Large intestine (tissue), 12 donors: ENCODE measurements at places on chromosomes 4 and X.

DNA sequence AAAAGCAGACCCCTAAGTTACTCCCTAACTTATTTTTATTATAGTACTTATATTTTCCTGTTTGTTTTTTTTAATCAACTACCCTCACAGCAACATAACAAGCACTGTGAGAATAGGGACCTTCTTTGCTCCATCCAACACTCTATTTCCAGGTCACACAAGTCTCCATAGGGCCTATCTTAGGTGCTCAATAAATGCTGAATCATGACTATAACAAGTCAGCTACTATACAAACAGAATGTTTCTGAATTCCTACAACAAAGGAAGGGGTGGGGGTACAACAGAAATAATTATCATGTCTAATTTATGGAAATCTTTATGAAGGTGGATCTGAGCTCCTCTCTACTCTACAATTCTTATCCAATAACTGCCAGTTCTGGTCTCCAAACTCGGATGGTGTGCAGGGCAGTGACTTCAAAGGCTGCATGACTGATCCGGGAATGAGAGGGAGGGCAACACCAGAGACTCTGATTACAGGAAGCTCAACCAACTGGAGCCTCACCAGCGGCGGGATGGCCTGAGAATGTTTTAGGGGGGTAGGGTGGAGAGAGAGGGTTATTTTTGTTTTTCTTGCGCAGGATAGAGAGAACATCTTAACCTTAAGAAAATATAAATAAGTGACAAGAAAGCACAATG is 71.1 kb downstream of the HADH start:
- DNase-seq, result no peak

DNA sequence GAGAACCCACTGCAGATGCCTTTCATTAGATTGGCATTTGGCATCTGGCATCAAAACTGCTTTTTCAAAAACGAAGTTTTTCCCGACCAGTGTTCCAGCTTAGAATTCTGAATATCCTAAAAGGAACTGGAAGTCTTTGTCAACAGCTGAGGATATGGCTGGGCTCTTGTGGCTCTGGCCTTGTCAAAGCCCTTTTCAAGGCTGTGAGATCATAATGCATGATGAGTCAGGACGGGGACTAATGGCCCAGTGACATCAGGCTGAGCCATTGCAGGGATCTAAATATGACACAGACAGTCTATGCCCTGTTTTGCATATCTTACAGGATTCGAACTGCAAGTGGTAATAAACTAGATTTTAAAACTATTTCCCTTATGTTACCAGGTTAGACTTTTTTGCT is 306.4 kb downstream of the PTTG2 start:
- peak; percentile 29 for DNase-seq

GRCh38 chr4:15754323-15754722 is 23.8 kb upstream of the CD38 start:
- no peak for DNase-seq

- no peak for DNase-seq
These were observed 534.0 kb downstream of the ANKRD50 start for GRCh38 chr4:124178449-124179021.

DNA sequence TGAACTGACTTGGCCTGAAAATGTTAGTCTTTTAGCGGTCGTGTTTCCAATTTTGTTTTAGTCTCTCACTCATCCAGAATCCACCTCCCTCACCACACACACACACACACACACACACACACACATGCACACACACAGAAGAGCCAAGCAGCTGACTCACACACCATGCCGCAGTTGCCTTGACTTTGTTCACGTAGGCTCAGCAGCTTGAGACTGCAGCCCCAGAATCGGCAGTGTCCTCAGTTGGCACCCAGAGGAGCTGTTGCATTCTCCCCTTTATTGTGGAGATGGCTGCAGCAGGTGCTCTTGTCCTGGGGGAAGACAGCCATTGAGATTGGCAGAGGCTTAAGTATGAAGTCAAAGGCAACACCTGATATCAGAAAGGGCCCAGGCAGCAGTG is 20.9 kb upstream of the XPNPEP2 start:
- DNase-seq, result no peak

DNA sequence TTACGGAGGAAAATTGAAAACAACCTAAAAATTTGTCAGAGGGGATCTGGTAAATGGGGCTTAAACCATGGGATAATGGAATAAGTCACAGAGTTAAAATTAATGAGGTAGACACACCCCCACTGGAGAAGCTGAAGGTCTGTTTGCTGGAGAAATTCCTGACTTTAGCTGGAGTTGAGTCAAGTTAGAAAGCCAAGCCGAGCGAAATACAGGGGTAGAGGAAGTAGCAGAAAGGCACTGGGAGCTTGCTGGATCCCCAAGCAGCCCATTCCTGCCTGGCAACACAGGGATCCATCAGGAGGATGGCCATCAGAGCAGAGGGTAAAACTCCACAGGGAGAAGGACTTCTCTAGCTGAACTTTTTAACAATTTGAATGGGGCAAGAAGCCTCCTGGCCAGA is 163.8 kb downstream of the ATRX start:
- no peak for DNase-seq

DNA sequence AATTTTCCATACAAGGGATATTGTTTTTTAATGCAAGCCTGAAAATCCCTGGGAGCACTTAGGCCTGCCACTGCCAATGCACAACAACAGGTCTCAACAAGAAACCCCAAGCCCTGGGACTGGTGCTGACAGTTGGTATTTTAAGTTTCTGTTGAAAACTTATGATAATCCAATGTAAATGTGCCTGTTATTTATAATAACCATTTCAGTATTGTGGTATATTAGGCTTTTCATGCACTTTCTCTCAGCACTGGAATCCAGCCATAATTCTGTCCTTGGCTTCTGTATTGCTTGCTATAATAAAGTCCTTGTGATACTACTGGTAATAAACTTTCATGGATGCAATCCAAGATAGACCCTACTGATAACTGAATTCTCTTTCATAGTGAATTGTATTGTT is 218.9 kb downstream of the PCDH7 start:
- peak; percentile 66 for DNase-seq

DNA sequence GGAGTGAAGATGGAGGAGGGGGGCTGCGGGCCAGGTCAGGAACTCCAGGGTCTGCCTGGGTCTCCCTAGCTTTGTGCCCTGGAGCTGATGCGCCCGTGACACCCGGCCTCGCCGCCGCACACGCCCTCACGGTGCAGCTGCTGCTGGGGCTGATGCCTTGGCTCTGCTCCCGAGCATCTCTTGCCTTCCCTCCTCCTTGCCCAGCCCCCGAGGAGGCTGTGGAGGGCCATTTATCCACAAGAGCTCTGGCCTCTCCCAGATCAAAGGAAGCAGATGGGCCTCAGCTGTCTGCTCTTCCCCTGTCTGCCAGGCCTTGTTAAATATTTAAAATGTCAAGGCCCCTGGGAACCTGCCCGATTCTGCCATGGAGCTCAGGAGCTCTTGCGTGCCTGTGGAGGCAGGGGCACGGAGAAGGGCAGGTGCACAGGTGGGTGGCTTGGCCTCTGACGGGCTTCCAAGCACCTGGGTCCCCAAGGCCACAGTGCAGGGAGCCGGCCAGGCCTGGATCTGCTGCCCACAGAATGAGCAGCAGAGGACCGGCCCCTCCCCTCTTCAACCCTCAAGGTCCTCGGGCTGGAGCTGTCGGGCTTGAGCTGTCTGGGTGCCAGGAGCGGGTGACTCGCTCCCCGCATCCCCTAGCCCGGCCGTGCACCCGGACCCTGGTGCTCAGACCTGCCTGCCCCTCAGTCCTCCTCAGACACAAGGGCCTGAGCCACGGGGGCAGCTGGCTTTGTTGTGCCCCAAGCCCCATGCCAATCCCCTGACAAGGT is 20.3 kb downstream of the ATP2B3 start:
- DNase-seq, result no peak

- DNase-seq, result no peak
These were observed 39.3 kb upstream of the TENM3 start for GRCh38 chr4:182203872-182204411.

DNA sequence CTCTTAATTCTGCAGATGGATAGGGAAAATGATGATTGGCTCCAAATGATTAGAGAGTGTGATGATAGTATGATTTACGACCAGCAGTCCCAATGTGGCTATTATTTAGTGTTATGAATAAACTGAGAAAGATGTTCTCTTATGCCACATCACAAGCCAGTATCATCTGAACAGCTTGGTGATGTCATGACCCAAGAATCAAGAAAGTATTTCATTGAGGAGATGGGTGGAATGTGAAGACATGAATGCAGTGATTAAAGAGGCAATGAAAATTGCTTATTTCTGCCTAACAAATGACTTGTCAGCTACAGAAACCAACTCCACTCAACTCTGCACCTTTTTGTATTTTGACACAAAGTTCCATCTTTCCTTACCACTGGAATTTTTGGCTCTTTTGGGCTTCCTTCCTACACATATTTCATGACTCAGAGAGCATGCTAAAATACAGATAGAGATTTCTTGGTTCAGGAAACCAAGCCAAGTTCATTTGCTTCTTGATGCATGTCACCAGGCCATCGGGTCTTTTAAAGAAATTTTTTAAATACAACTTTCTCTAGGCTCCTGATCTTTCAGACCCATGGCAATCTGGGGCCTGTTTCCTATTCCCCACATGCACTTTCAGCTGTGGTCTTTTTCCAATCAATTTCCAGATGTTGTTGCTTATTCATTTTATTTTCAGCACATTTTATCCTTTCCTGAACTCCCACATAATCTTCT is 174.2 kb downstream of the HHIP start:
- DNase-seq, result no peak

- DNase-seq, result no peak
These were observed 103.9 kb upstream of the RAB40AL start for GRCh38 chrX:102833136-102833535.

- DNase-seq, result no peak
These were observed 544.3 kb downstream of the TRIML1 start for GRCh38 chr4:188683571-188683970.

DNA sequence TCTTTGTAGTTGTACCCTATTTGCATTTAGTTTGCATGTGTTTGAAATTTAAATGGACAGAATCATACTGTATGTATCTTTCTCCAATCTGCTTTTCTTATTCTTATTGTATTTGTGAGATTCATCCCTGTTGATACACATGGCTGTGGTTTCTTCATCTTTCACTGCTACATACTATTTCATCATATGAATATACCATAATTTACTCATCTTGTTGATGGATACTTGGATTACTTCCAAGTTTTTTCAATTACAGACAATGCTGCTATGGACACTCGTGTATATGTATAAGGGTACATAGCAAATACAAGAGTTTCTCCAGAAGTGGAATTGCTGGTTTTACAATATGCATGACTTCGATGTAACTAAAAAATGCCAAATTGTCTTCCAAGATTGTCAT is 11.8 kb upstream of the KLHL8 start:
- no peak for DNase-seq

DNA sequence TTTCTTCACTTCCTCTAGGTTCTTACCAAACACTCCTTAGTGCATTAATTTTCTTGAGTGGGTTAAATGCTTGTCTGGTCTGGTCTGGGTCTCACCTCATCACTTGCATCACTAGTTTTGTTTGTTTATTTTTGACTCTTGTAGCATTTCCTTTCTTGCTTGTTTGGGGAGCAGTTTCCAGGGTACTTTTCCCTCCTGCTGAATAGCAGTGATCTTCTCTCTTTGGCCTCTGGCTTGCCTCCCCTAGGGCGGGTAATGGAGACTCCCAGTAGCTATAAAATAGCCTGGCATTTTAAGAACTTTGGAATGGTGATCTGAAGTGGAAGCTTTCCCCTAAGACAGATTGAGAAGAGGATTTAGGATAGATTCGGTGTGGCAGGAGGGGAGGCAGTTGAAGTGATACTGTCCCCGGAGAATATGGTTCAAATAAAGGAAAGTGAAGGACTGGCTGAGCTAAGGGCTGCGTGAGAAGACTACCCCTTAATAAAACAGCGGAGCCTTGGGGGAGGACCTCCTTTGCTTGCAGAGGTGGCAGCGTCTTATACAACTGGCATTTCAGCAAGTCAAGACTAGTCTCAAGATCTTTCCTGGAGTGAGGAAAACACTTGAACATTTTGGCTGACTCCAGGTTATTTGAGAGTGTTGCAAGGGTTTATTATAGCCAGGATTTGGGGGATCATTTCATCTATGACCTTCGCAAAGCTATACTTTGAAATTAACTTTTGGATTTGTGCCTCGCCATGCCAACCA is 190.6 kb downstream of the FRAS1 start:
- no peak for DNase-seq

GRCh38 chr4:26001413-26001812 is 87.4 kb downstream of the SMIM20 start:
- DNase-seq, result no peak

- peak; percentile 5 for DNase-seq
These were observed 177.1 kb upstream of the MID1 start for GRCh38 chrX:10797466-10797865.

- DNase-seq, result no peak
These were observed 68.3 kb downstream of the REELD1 start for GRCh38 chr4:146282657-146283056.

GRCh38 chr4:15695240-15695699 is 7.6 kb upstream of the BST1 start:
- DNase-seq, result no peak

DNA sequence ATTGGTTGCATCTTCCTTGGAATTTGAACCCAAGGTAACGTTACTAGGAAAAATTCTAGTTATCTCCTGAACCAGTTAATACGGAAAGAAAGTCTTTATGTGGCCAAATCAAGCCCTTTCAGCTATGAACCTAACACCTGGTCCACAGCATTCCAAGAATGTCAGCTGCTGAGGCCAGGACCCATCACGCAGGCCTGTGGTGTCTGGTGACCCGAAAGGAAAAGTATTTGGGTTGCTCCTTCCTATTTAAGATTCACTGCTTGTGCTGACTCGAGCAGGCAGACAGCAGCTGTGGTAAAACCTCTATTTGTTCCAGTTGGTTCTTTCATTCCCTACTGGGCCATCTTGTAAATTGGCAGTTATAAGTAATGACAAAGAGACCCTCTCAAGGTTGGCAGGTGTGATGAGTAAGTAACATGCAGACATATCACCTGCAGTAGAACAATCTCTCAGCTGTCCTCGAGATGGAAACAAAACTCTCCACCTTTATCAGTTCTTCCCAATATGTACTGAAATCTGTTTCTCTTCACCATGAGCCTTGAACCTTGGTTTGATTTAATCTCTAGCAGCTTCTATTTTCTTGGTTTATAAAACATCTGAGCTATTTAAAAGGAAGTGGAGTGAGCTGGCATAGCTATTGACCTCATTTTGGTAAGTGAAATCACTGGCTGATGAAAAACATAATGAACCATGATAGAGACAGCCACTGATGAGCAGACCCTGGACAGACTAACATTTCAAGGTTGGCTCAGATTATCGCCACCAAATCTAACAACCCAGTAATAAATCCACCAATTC is 182.1 kb upstream of the SMIM31 start:
- no peak for DNase-seq
